ENCODE measurements at places on chromosomes 13 and 19. TPM values are rescaled to one million over a fixed set of nuclear protein-coding genes. Genes with fewer than 3 reads are reported as not detected.

Gene FBXO17
- 7.2 TPM for total RNA-seq

Gene ATP8B3
- total RNA-seq: 1.6 TPM

Gene UGGT2
- total RNA-seq: 17.0 TPM

Gene SSBP4
- total RNA-seq: 49.3 TPM

Gene ZNF837
- 0.44 TPM for total RNA-seq

Gene NALCN
- total RNA-seq: 11.8 TPM

Gene SAFB2
- 54.7 TPM for total RNA-seq

Gene HS6ST3
- 0.35 TPM for total RNA-seq

Gene DCT
- 0.09 TPM for total RNA-seq

Gene IER2
- 61.3 TPM for total RNA-seq

- no peak for DNase-seq
Observed at GRCh38 chr19:5628461-5628860, 5.6 kb downstream of the SAFB start.

- no peak for DNase-seq
Observed at GRCh38 chr13:40231311-40231710, 435.1 kb downstream of the FOXO1 start.

DNA sequence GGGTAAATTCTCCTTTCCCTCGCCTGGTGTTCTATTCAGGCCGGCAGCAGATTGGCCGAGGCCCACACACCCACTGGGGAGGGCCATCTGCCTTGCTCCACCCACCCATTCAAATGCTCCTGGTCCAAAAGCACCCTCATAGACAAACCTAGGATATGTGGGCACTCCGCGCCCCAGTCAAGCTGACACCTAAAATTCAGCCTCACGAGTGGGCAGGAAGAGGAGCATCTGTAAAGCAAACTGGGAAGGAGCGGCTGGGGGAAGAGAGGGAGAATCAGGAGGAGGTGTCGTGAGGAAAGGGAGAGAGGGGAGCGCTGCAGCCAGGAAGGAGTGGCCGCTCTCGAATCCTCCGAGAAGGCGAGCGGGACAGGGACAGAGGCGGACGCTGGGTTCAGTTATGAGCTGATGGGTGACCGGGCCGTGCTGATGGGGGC lies 136.9 kb downstream of the USP12 start:
- no peak for DNase-seq

DNA sequence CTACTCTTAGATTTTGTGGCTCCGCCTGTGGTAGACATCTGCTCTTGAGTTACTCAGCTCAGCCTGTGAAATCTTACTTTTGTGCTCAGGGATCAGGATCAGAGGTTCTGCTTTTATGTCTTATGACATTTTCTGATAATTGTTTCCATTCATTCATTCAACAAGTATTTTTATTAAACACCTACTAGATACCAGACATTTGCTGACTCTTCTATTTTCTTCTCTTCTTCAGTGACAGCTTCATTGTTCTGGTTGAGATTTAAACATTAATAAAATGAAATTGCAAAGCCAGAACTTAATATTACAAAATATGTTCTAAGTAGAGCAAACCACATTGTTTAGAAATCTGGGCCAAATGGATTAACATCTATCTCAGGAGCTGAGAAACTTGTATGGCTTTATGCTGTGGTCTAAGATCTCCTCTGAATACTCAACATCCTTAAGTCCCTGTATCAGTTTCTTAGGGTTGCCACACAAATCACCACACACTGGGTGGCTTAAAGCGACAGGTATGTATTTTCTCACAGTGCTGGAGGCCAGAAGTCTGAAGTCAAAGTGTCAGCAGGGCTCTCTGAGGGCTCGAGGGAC lies 15.8 kb upstream of the MICU2 start:
- no peak for DNase-seq

DNA sequence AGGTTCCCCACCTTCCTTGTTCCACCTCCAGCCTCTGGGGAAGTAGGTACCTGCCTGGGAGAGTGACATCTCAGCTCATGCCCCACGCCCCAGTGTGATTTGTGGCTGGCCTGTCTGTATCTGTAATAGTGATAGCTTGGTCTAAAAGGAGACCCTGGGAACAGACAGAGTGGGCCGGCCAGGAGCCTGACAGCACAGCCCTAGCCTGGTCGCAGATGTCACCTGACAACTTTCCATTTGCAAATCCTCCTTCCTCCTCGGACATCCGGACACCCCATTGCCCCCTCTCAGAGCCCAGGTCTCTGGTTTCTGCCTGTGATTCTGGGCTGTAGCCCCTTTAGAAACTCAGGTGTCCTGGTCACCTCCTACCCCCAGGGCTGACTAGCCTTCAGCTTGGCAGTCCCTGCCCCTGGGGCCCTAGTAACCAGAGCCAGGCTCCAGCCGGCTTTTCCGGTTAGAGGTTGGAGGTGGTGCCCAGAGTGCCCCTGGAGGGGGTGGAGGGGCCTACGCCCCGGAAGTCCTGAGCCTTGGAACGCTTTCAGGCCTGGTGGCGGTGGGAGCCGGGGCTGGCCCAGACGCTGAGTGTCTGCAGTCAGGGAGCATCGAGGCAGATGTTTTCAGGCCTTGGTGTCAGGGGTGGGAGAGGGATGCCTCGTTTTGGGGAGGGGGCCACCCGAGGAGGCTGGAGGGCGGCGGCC lies 6.5 kb downstream of the LRRC8E start:
- DNase-seq: no peak

- peak; percentile 79 for DNase-seq
Observed at GRCh38 chr19:12757544-12758274, 6.1 kb downstream of the BEST2 start.

DNA sequence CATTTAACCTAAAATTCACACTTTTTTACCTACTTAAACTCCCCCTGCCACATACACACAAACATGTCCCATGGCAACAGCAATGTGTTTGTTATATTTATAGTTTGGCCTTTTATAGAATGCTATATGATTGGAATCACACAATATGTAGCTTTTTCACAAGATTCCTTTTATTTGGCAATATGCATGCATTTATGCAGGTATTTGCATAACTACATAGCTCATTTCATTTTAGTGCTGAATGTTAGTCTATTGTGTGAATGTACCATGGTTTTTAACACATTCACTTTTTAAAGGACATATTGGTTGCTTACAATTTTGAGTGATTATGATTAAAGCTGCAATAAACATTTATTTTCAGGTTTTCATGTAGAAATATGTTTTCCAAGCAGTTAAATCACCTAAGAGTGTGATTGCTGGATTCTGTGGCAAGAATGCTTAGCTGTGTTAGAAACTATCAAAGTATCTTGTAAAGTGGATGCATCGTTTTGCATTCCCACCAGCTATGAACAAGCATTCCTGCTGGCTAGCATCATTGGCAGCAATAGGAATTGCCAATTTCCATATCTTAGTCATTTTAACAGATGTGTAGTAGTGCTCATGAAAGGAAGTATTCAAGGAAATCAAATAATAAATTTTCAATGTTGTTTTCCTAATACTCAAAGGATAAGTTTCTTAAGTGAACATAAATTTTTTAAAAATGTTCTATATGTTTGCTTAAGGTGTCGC lies 557.0 kb downstream of the SLITRK1 start:
- no peak for DNase-seq

DNA sequence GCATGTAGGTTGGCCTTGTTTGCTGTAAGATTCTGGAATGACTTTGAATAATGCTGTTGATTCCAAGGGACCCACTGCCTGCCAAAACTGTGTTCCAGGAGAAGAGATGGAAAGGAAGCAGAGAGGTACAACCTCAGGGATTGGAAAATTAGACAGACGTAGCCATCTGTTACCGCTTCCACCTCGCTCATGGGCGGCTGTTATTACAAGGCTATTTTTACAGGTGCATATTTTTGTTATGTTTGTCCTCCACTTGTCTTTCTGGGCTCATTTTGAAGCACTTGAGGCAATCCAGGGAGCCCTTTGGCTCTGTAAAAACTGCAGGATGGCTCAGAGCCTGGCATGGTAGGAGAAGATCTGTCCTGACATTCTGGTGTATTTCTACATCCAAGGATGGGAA lies 276.4 kb upstream of the TMTC4 start:
- no peak for DNase-seq

GRCh38 chr13:50908371-50908770 lies 1.2 kb upstream of the RNASEH2B start:
- DNase-seq: no peak

GRCh38 chr19:21883516-21883915 lies 47.5 kb upstream of the ZNF43 start:
- no peak for DNase-seq

- peak; percentile 64 for DNase-seq
Observed at GRCh38 chr19:5826531-5827341, 12.8 kb downstream of the FUT6 start.

DNA sequence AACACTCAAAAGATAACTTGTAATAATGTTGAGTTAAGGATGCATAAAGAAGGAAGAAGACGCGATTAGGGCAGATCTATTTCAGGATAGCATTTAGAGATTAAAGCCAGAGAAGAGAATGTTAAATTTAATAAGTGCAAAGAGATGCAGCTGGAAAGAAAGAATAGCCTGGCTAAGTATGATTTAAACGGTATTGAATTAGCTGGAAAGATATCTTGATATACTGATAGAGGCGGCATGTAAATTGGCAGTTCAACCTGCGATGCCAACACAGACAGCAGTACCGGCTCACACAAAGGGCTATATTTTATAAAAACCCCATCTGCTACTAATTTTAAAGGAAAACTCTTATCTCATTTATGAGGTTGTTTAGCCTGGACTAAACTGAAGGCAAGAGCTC lies 121.4 kb downstream of the ENOX1 start:
- DNase-seq: no peak

GRCh38 chr19:7440188-7440975 lies 48.5 kb downstream of the PEX11G start:
- DNase-seq: no peak

GRCh38 chr19:14413693-14414181 lies 5.4 kb downstream of the DDX39A start:
- no peak for DNase-seq

- DNase-seq: no peak
Observed at GRCh38 chr13:24232474-24232873, 72.0 kb downstream of the SPATA13 start.

DNA sequence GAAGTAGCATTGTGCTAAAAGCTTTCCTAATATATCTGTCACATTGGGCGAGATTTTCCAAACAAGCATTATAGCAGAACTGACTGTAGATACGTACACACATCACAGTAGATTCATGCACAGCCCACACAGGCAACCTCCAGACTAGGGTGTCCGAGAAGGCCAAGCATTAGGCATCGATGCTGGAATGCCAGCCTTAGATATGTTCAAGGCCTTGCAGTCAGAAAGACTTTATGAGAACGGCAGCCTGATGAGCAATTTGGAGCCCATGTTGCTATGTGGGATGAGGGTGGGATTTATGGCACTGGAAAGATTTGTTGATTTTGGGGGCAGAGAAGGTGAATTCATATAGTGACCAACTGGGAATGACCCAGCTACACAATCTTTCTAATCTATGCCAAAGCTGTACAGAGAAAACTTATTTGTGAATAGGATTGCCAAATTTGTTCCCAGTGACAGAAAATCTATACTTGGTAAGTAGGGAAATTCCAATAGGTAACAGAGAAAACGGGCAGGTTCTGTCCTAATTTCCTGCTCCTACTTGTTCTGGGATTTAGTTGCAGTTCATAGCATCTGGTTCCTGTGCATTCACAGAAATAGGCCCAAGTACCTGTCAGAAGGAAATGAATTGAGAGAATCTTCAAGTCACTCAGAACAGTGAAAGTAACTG lies 31.0 kb upstream of the SPRY2 start:
- no peak for DNase-seq

DNA sequence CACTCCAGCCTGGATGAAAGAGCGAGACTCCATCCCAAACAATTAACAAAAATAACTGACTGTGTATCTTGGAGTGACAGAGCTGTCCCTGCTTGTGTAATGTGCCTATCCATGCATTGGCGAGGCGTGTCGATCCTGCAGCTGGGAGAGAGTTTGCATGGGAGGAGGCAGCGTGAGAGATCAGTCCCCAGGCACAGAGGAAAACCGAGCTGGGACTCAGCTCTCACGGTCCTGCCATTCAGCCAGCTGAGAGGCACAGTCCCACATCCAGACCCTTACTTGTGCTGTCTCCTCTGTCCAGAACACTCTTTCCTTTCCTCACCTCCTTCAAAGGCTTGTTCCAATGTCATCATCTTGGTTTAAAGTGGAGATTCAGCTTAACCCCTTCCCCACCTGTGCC lies 11.9 kb upstream of the SULT2B1 start:
- DNase-seq: no peak

- no peak for DNase-seq
Observed at GRCh38 chr19:48064509-48064908, 20.6 kb upstream of the CABP5 start.

DNA sequence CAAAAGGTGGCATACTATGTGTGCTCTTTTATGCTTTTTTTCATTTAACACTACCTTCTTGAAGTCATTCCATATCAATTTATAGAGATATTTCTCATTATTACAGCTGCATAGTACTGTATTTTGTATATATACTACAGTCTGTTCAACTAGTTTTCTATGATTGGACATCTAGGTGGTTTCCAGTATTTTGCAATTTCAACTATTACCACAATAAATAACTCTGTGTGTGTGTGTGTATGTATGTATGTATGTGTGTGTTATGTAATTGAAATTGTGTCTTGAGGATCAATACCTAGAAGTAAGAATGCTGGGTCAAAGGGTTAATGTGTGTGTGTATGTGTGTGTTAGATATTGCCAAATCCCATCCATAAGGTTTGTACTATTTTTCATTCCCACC lies 7.0 kb downstream of the LPAR6 start:
- DNase-seq: no peak

Measured in left cardiac atrium (tissue), 4 donors.